Occipital lobe (tissue), 3 donors: ENCODE measurements at places on chromosomes 2 and 18.

- no peak for DNase-seq
Observed at GRCh38 chr2:134912361-134912760, 6.3 kb upstream of the CCNT2 start.

GRCh38 chr2:23322567-23323197 is 62.3 kb upstream of the KLHL29 start:
- DNase-seq = no peak

GRCh38 chr2:104874230-104874629 is 20.3 kb downstream of the POU3F3 start:
- DNase-seq = no peak

DNA sequence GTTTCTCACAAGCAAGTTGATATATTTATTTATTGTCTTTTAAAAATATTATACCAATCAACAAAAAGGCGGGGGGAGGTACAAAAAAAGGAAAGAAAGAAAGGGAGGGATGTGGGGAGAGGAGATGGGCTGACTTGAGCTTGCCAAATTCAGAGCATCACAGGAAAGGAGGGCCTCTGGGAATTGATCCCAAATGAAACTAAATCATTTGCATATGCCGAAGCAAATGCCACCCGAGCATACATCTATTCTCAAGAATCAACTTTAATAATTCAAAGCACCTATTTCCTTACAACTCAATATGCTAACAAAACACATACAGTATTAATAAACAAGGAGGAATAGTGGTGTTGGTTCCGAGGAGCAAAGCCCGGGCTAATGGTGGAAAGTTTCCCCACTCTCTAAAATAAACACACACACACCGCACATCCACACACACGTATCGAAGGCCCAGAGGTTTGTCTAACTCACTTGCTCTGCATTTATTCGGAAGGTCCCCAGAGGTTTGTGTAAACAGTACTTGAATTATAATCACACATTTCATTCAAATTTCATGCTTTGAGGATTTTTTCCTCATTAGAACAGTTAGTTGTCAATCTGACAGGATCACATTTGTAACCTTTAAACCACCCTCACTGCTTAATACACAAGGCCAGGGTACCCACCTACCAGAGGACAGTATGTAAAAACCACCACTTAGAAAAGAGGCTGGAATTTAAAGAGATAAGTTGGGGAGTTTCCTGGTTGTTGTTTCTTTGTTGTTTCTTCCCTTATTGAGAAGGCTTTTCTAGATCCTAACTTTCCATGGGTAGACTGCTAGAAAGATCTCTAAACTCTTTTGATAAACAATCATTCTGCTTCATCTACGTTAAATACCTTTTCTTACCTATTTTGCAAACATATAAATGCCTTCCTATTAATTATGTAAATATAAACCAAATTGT is 264.7 kb downstream of the TCF4 start:
- no peak for DNase-seq

GRCh38 chr2:157470321-157470720 is 26.4 kb upstream of the CYTIP start:
- DNase-seq = no peak

DNA sequence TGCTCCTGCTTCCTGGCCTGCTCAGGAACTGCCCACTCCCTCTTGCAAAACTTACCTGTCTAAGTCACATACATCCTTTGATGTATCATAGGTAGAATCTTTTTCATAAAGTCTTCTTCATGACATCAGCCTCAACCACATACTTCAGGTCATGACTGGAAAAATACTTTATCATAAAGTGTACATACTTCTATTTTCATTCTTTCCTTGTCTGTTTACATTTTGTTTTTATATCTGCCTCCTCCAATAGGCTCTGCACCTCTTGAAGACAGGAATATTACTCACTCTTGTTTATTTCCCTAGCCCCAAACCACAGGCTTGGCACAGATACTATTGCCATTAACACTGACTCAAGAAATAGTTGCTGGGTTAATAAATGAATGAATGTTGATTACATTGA is 43.6 kb upstream of the ZNF804A start:
- DNase-seq = no peak

DNA sequence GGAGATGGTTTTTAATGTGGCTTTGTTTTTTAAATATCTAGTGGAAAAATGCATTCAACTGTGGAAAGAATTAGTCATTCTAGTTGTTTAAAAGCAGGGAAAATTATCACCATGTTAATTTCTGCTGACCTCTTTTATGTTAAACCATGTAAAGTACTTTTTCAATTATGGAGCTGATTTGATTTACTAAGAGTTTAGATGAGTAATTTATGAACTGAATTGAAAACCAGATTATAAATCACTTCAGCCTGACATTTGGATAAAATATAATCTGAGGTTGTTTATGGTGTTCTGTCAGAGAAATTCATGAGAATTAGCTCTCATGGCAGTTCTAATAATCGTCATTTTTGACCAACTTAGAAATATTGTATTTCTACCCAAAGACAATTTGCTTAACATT is 11.6 kb downstream of the ITGA4 start:
- no peak for DNase-seq
